ENCODE measurements at places on chromosomes 12 and 14.

GRCh38 chr12:111467092-111467856 lies 61.6 kb downstream of the SH2B3 start:
- no peak for DNase-seq

GRCh38 chr12:54161481-54162437 lies 27.0 kb downstream of the SMUG1 start:
- no peak for DNase-seq

GRCh38 chr12:20220339-20220738 lies 148.0 kb upstream of the PDE3A start:
- no peak for DNase-seq

GRCh38 chr12:66742508-66743367 lies 63.9 kb upstream of the GRIP1 start:
- no peak for DNase-seq

DNA sequence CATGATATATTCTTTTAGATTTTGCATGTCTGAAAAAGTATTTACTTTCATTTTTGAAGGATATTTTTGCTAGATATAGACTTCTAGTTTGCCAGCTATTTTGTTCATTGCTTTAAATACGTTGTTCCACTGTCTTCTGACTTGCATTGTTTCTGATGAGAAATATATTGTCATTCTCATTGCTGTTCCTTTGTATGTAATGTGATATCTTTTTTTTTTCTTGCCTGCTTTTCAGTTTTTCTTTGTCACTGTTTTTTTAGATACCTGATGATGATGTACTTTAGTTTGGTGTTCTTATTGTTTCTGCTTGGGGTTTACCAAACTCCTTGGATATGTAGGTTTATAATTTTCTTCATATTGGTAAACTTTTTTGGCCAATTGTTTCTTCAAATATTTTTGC lies 107.9 kb downstream of the SNAPC1 start:
- DNase-seq, result no peak

DNA sequence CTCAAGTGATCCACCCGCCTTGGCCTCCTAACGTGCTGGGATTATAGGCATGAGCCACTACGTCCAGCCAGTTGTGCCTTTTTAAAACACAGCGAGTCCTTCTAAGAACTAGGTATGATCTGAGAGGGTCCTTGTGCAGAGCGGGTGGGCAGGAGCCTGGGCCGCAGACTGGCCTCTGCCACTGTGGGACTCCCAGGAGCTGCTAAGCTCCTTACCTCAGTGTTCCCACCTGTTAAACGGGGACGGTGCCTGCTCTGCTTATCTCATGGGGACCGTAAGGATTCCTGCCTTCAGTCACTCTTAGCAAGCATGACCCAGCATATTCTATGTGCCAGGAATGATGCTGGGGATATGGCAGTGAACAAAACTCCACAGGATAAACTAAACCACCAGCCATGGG lies 136.9 kb downstream of the RBM19 start:
- no peak for DNase-seq

- DNase-seq, result no peak
Observed at GRCh38 chr12:49720214-49720613, 13.0 kb upstream of the FMNL3 start.

DNA sequence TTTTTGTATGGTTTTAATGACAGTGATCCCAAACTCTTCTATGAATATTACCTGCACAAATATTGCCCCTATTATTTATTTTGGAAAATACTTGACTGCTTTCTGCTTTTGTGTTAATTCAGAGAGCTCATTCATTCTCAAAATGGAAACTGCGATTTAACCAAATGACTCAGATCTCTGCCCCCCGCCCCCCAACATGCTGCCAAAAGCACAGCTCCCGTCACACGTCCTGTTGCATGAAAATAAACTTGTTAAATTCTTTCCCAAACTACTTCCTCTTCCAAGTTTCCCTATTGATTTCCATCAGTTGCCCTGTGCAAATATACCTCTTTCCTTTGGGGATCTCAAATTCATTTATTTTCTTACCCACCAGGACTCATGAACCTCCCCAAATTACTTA lies 18.0 kb upstream of the NRDE2 start:
- no peak for DNase-seq

GRCh38 chr14:30450631-30451545 lies 108.1 kb upstream of the G2E3 start:
- DNase-seq, result peak; percentile 82

GRCh38 chr12:73181244-73181643 lies 909.1 kb downstream of the TRHDE start:
- DNase-seq, result no peak

DNA sequence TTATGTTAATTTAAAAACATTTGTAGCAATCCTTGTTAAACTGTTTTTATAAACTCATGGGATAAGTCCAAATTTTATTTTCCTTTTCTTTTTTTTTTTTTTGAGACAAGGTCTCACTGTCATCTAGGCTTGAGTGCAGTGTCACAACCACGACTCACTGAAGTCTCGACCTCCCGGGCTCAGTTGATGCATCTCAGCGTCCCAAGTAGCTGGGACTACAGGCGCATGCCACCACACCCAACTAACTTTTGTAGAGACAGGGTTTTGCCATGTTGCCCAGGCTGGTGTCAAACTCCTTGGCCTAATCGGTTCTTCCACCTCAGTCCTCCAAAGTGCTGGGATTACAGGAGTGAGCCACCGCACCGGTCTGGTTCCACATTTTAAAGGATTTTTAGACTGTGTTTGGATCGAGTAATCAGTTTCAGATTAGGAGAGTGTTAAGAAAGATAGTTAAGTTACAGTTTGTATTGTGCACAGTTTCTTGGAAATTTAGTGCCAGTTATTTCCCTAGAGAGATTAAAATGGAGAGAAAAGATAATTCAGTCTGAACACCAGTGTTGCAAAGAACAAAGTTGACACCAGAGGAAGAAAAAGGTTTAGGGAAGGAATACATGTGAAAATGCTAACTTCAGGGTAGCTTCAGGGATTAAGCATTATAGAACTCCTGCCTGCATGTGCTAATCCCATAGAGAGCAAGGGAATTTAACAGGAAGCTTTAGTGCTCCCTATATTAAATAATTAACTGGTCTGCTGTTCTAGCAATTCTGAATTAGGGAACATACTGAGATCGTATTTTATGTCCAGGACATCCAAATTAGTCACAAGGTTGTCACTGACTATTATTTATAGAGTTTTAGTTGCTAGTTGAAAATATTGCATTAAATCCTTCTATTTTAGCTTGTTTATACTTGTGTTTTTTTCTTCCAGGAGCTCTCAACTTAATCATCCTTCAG lies 10.1 kb downstream of the RAP1B start:
- no peak for DNase-seq

DNA sequence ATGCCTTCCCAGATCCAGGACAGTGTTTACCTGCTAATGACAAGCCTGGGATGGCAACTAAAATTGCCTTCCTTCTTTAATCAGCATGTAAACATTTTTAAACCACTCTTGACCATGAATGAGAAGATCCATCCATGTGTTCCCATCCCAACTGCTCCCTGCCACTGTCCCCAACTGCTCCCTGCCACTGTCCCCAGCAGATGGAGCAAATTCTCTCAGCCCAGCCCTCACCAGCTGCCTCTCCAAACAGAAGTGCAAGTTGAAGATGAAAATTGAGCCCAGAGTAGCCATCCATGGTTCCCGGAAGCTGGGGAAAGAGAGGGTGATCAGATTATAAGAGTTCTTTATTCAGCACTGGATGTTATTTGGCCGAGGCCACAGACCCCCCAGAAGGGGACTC lies 133.1 kb downstream of the SLC15A4 start:
- no peak for DNase-seq

DNA sequence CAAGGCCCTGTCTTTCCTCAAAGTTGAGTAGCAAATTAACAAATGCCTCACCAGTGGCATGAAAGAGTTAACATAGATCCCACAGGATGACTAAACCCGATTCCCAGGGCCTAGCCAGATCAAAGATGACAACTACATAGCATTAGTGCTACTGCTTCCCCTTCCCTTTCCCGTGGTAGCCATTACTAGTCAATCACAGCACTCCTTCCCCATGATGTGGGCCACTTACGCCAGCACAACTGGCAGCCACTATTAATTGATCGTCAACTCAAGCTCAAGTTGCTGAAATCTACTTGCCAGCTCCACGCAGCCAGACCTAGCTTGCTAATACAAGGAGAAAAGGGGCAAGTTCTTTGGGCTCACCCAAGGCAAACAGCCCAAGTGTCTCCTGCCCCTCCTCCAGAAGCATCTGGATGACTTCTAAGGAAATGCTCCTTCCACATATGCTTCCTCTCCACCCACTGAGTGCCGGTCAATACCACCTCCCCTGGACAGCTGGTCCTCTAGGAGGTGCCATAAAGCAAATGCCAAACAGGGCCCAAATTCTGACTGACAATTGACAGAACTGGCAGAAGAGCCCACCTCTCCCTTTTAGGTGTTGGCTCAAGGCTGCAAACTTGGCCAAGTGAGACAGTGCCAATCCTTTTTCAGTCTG lies 72.6 kb downstream of the NUAK1 start:
- no peak for DNase-seq

GRCh38 chr14:24095271-24096068 lies 1.4 kb downstream of the PCK2 start:
- DNase-seq, result no peak

DNA sequence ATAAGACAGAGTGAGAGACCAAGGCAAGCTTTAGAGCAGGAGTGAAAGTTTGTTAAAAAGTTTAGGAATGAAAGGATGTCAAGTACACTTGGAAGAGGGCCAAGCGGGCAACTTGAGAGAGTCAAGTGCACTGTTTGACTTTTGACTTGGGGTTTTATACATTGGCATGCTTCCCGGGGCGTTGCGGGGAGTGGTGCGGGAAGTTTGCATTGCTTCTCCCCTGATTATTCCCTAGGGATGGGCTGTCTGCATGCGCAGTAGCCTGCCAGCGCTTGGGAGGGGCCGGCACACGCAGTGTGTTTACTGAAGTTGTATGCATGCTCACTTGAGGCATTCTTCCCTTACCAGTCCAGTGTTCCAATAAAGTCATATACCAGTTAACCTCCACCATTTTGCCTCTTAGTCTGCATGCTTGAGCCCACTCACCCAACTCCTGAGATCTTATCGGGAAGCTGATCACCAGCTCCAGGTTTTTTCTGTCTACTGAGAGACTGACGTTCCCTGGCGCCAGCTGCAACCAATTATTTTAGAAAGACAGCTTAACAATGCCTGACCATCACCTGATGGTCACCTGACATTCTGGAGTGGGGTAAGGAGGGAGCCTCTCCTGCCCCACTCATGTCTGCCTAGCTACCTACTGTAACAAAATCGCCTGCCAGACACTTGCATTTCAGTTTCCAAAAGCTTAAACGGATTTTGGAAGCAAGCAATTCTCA lies 53.2 kb downstream of the DACT1 start:
- DNase-seq, result no peak

- DNase-seq, result no peak
Observed at GRCh38 chr14:57501039-57501557, 7.4 kb upstream of the CCDC198 start.

DNA sequence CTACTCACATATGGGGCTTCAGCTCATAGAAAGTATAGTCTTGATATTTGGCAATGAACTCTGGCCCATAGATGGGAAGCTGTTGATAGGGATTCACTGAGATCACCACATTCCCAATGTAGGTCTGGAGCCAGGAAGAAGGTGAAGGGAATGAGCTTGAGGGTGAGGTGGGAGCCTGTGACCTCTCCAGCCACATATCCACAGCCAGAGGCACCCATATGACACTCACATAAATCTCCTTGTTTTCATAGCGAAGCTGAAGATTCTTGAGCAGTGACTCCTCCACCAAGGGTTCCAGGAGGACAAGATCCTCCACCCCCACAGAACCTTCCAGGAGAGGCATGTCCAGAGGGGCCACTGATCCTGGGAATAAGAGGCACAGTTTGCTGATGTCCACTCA lies 1.9 kb downstream of the MYO1A start:
- DNase-seq, result no peak

DNA sequence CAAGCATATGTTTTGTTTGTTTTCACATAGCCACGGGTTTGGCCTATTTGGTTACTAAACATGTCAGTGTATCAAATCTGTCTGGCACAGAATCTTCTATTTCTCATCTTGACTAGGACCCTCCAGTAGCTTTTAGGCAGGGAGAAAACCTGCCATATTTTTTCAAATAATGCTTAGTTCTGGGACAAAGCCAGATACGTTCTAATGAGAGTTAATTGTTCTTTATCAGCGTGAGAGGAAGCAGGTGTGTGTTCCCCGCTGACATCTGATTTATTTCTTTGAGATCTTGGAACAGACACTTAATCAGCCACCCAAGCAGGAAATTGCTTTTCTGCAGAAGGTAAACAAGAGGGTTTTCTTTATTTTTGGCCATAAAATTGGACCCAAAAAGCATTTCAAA lies 54.8 kb downstream of the GOLGA5 start:
- peak; percentile 98 for DNase-seq

GRCh38 chr12:11863478-11863906 lies 207.2 kb upstream of the BCL2L14 start:
- DNase-seq, result no peak

DNA sequence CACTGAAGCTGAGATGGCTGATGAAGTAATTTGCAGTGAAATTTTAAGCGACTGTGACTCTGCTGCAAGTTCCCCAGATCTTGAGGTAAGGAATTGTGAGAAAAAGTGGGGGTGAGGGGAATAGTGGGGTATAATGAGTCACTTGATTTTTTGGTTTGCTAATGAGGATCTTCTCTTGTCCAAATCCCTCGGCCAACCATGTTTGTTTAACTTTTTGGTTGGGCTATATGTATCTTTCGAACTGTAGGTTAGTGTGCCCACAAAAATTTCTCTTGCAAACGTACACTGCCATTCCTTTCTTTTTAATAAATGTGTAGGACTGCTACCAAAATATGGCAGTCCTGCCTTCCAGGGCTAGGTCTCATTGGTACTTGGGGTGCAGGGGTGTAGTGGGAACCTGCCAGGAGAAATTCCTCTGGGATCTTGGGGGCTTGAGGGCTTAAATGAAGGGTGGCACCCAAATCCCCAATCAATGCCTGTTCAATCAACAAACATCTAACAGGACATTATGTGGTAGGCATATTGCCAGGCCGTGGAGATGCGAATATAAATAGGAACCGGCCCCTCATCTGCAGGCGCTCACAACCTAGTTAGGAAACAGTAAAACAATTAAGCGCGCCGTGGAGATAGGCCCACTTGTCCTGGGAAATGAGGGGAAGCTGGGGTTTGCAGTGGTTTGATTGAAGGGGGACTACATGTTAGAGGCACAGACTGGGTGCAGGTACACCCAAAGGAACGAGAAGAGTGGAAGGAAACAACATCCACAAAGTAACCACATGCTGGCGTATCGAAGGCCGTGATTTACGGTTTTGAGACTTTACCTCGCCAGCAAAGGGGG lies 1.3 kb upstream of the PABPN1 start:
- no peak for DNase-seq

GRCh38 chr12:10249690-10250455 lies 37.2 kb downstream of the GABARAPL1 start:
- no peak for DNase-seq
